ENCODE measurements at places on chromosomes 2 and 18.

DNA sequence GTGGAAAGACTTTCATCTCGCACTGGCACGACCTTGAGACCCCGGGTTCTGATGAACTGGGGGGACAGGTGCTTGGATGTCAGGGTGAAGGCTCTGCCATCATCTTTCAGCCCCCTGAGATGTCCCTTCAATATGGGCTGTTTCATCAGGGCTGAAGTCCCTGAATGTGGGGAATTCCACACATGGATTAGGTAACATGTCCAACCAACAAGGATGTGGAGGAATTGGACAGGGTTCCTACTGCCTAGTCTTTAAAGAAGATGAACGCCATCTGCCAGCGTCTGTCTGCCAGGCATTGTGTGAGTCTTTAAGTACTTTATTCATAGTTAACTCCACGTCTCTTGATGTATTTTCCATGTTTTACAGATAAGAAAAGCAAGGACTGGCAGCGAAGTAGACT, 5.9 kb upstream of the GRHL1 start:
- no peak for DNase-seq

DNA sequence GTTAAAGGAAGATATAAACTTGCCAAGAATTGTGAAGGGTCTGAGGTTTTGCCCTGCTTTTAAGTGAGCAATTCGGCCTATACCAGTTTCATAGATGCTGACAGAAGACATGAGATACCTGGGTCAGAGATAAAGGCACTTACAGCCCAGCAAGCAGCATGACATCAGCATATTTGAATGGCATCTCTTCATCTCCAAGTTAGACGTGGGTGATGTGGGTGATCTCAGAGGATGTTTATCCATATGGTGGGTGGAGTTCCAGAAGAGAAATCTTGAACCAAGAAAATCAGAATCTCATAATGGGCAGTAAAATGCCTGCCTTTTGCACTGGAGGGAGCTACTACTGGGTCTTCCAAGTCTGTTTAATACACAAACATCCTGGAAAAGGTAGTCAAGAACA, 44.7 kb downstream of the GYPC start:
- no peak for DNase-seq

DNA sequence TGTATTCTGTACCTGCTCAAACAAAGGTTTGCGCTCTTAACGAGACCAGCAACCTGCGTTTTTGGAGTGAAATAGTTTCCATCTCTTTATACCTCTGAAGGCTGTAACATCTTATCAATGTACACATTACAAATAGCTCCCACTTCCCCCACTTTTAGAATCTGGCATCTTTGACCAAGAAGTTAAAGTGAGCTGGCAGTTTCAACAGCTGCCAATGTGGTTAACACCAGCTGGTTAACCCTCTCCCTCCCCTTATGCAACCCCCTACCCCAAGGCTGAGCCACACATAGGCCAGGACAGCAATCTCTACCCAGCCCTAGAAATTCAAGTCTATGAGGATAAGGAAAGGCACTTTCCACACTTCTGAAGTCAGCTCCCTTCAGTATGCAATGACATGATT, 2.2 kb upstream of the SERTAD2 start:
- no peak for DNase-seq

DNA sequence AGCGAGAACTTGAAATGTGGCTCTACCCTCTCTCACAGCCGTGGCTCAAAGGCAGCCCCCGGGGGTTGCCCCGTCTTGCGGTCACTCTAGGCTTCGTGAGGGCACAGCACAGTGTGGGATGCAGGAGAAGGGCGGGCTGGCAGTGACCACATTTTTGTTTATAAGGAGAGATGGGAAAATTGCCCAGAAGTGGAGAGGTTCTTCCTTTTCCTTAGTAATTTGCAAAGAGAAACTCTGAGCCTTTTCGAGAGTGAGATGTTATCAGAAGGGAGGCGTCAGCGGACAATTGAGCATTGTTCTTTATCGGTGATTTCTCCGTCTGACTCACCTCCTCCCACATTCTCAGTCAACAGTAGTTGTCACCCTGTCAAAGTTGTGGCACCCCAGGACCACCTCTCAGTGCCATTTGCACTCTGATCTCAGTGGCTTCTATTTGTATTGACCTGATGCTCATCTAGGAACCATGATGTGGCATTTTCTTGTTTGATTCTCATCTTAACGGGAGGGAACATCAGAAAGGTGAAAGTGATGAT, 89.6 kb downstream of the ACAA2 start:
- no peak for DNase-seq

DNA sequence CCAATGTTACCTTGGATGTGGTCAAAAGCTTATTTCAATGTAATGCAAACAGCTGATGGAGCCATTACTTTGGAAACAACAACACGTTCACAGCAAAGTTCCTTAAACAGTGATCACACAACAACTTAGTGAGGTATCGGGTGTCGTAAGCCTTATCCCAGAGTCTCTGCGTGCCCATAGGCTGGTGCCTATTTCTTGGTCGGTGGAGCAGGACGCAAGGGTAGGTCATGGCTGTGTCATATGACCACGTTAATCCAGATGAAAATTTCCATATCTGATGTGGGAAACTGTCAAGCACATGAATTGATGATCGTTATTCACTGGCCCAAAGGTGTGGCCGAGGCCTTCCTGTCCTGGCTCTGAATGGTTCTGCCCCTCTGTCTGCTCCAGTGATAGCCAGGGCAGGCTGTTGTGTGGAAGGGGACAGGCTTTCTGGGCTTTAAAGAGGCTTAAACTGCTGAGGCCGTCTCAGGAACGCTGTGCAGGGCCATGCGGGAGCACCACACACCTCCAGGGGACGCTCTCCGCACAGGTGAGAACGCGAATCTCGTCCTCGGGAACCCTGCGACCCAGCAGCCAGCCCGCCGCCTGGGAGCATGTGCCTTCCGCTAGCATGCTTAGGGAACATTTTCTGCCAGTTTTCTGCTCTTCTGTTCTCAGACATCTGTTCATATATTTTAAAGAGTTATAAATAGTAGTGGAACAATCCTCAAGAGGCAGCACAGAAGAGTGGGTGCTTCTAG, 90.6 kb downstream of the KCTD1 start:
- DNase-seq = no peak

- DNase-seq = no peak
These were observed 48.1 kb downstream of the TSN start for GRCh38 chr2:121803503-121803902.

DNA sequence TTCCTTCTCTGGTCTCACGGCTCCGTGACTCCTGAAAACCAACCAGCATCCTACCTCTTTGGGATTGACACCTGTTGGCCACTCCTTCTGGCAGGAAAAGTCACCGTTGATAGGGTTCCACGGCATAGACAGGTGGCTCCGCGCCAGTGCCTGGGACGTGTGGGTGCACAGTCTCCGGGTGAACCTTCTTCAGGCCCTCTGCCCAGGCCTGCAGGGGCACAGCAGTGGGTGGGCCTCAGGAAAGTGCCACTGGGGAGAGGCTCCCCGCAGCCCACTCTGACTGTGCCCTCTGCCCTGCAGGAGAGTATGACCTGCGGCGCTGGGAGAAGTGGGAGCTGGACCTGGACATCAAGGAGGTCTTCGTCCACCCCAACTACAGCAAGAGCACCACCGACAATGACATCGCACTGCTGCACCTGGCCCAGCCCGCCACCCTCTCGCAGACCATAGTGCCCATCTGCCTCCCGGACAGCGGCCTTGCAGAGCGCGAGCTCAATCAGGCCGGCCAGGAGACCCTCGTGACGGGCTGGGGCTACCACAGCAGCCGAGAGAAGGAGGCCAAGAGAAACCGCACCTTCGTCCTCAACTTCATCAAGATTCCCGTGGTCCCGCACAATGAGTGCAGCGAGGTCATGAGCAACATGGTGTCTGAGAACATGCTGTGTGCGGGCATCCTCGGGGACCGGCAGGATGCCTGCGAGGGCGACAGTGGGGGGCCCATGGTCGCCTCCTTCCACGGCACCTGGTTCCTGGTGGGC, 10.0 kb downstream of the PROC start:
- DNase-seq = no peak

GRCh38 chr2:85409845-85410583, at the start of gene CAPG:
Gene CAPG (minus strand): TSS chr2:85410366. CDS start chr2:85402145, 8,221 bp downstream.
- DNase-seq = no peak

- no peak for DNase-seq
These were observed 53.9 kb downstream of the LIMS1 start for GRCh38 chr2:108588070-108588668.

GRCh38 chr2:123500346-123500745, 524.7 kb upstream of the CNTNAP5 start:
- DNase-seq = no peak

GRCh38 chr2:134453973-134454372, 200.1 kb downstream of the MGAT5 start:
- DNase-seq = no peak

- DNase-seq = no peak
These were observed 425.2 kb downstream of the METTL4 start for GRCh38 chr18:2146092-2146491.

DNA sequence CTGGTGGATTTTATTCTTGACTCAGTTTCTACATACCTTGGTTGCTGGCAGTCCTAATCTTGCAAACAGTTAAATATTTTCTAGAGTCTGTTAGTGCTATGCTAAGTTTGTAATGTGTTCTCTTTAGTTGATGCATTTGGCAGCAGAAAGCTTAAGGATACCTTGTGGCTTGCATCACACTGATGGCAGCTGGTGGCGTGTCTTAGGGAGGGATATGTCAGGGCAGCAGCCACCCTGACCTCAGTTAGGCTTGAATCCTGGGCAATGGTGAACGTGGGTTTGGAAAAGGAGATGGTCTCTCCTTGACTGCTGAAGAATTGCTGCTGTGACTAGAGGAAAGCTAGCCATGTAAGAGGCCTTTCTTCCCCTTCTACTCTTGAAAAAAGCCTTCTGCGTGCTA, 4.2 kb downstream of the IAH1 start:
- DNase-seq = no peak

GRCh38 chr2:69149631-69150215, 136.7 kb downstream of the ANTXR1 start:
- DNase-seq = no peak

- no peak for DNase-seq
These were observed 156.0 kb downstream of the CERS6 start for GRCh38 chr2:168611896-168612650.

- no peak for DNase-seq
These were observed 61.8 kb upstream of the STK17B start for GRCh38 chr2:196233021-196233804.

- no peak for DNase-seq
These were observed 67.3 kb upstream of the UPP2 start for GRCh38 chr2:158034198-158034866.

DNA sequence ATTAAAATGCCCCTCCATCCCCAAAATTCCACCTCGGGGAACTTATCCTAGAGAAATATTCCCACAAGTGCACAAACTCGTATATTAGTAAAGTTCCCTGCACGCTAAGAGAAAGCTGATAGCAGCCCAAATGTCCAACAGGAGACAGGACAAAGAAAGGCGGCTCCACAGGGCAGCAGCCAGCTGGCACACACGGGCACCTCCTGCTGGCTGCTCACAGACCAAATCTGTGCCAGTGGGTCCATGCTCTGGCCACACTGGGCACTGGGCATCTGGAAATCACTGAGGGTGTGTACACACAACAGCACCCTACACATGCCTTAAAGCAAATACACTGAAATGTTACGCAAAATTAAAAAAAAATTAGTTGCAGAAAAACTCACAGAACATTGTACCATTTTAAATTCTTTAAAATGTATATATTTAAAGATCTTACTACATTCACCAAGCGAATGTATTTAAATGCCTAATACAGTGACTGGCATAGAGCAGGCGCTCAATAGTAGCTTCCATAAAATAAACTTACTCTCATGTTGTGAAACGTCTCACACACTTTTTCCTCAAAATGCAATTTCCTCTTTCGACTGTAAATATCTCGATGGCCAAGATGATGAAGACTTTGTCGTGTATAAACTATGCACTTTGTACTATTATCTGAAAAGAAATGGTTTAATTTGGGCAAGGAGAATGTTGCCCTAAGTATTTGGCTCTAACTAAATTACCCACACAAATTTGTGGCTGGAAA, 19.4 kb downstream of the ZNF516 start:
- DNase-seq = no peak

DNA sequence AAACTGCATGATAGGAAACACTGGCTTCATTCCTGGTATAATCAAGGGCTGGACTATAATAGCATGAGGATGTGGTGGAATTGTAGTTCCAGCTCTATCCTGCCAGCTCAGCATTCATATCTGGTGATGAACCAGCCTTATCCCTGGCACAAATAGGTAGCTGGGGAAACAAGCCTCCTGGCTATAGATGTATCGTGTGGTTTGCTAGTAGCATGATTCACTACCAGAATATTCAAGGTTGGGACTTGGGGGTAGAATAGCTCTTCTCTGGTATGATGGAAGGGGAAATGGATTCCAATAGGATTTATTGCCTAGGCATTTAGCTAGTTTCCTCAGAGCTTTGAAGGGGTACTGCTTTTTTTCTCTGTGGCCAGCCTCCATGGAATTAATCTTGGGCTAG, 532.8 kb downstream of the FBXO15 start:
- DNase-seq = no peak

GRCh38 chr2:3637692-3638455, 20.1 kb upstream of the ALLC start:
- DNase-seq = no peak

DNA sequence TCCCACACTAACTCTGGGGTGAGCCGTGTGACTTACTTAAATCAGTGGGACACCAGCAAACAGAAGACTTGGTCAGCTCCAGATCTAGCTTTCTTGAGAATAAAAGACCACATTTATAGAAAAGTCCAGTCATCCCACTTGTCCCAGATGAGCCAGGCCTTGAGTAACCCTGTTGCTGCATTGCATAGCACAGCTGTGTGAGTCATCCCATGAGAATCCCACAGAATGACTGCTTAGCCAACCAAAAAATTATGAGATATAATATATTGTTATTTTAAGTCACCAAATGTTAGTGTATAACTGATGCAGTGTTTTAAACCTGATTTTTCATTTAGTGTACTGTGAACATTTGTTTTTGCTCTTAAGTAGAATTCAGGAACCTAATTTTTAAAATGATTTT, 94.2 kb upstream of the FSHR start:
- no peak for DNase-seq

Measured in stimulated activated CD8-positive, alpha-beta memory T cell treated with anti-CD3 and anti-CD28 coated beads, Interleukin-4, amount 100 ng/mL, for 4 hours (primary cell).